SK-N-SH (cell line): ENCODE measurements at places on chromosomes 6 and 20. TPM values are rescaled to one million over a fixed set of nuclear protein-coding genes. Genes with fewer than 3 reads are reported as not detected.

The EYS gene
- polyA plus RNA-seq = 0.05 TPM in 1 of 2 replicates, not detected in the other

GRCh38 chr6:4363656-4364055, 228.3 kb upstream of the ECI2 start:
- no peak for DNase-seq

The NTSR1 gene
- polyA plus RNA-seq = 3.1 and 8.2 TPM in 2 replicates

DNA sequence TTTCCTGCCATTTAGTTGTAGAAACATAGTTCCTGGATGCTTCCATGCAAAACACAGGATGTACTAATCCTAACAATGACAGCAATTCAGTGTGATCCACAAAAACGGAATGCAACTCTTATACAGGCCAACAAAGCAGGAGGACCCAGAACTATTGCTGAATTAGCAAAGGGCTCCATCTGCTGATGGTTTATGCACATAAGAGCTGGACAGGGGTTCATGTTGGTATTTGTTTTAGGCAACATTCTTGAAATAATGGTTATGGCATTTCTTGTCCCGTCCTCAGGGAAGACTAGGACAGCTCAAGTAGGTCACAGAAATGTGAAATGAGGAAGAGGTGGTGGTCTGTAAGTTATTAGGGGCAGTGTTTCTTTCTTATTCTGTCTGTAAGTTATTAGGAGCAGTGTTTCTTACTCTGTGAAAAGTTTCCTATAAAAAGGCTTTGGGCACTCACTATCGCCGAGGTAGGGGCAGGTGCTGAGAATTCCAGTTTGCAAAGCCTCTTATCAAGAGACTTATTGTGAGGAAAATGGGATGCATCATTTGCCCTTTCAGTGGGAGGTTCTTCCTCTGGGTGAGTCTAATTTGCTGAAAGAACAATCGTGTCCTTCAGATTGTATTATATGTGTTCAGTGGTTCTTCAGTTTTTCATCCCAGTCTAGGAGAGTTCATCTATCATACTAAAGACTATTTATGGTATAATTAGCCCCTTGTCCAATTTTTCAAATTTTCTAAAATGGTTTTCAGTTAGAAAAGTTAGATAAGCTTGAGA, 171.1 kb downstream of the MCHR2 start:
- peak; percentile 51 for DNase-seq

- no peak for DNase-seq
Measured at GRCh38 chr20:33853507-33853813, 42.3 kb downstream of the CHMP4B start.

- DNase-seq = no peak
Measured at GRCh38 chr6:127914240-127914639, 13.4 kb upstream of the THEMIS start.

GRCh38 chr6:8100159-8100854, 2.0 kb downstream of the EEF1E1 start:
- no peak for DNase-seq

DNA sequence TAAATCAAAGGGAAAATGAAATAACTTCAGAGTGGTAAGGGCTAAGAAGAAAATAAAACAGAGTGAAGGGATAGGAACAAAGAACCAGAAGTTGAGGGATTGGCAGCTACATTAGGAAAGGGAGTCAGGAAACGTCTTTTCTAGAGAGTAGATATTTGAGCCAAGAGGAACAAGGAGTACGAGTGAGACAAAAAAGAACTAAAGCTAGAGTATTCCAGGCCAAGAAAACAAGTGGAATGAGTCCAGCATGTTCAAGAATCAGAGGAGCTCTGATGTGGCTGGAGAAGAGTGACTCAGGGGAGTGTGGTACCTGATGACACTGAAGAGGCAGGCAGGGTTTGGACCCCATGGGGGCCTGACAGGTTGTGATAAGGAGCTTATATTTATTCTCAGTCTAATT, 66.3 kb downstream of the CEP162 start:
- no peak for DNase-seq

GRCh38 chr20:10185741-10186558, 32.7 kb upstream of the SNAP25 start:
- no peak for DNase-seq

The PPARD gene
- 11.5 and 13.3 TPM in 2 replicates for polyA plus RNA-seq

The LY86 gene
- polyA plus RNA-seq = not detected in 2 replicates

The TGM2 gene
- 548 and 676 TPM in 2 replicates for polyA plus RNA-seq

DNA sequence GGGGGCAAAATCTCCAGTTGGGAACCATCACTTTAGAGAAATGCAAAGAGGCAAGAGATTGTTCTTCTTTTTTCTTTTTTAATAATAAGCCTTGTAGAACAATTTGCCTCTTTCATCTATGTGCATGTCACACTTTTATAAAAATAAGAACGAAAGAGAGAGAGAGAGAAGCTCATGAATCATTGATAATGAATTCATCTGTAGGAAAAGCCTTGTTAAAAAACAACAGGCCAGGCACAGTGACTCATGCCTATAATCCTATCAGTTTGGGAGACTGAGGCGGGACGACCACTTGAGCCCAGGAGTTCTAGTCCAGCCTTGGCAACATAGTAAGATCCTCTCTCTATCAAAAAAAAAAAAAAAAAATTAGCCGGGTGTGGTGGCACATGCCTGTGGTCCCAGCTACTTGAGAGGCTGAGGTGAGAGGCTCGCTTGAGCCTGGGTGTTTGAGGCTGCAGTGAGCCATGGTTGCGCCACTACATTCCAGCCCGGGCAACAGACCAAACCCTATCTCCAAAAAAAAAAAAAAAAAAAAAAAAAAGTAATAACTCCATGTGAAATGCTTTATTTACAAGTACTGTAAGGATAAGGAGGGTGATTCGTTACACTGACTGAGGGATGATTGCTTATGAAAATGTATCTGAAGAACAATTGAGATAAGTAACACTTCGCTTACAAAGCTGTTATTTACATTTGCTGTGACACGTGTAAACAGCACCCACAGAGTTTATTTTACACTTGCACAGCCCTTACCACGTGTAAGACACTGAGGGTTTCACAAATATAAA, 6.0 kb downstream of the CCN5 start:
- DNase-seq = no peak

DNA sequence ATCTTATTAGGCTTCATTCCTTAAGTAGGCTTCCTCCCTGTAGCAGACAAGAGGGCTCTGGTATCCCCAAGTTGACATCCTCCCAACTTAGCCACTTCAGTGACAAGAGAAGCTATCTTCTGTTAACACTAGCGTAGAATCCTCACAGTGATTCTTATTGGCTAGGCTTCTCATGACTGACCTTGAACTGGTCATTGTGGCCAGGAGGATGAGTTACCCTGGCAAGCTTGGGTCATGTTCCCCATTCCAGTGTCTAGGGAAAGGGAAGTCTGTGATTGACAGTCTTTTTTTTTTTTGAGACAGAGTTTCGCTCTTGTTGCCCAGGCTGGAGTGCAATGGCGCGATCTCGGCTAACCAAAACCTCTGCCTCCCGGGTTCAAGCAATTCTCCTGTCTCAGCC, 7.1 kb downstream of the CDKAL1 start:
- DNase-seq = no peak

GRCh38 chr6:71203206-71203605, 85.4 kb upstream of the OGFRL1 start:
- no peak for DNase-seq
